Activated CD4-positive, alpha-beta T cell treated with anti-CD3 and anti-CD28 coated beads, Interleukin-2, amount 10 ng/mL, durations not matched to agents 7 days and 5 days (primary cell): ENCODE measurements at places on chromosomes 2 and 18.

DNA sequence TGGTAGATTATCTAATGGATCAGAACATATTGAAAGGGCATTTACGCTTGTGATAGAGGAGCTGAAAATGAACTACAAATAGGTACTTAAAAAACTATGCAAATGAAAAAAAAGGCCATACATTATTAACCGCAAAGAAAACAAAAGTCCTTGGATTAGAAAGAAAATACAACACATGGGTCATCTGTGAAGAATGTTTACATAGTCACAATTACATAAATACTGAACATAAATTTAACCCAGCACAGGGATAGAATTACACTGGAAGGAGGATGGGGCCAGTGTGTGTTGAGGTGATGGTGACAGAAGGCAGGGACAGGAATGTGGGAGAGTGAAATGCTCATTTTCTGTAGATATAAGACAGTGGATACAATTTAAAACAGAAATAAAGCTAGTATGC is 6.6 kb downstream of the NTSR2 start:
- no peak for DNase-seq

GRCh38 chr2:80324525-80324924 is 20.0 kb upstream of the LRRTM1 start:
- DNase-seq, result no peak

- DNase-seq, result no peak
These were observed 15.2 kb downstream of the G6PC2 start for GRCh38 chr2:168916331-168916675.

GRCh38 chr2:202237787-202238233 is 587 bp downstream of the SUMO1 start:
- DNase-seq, result no peak

DNA sequence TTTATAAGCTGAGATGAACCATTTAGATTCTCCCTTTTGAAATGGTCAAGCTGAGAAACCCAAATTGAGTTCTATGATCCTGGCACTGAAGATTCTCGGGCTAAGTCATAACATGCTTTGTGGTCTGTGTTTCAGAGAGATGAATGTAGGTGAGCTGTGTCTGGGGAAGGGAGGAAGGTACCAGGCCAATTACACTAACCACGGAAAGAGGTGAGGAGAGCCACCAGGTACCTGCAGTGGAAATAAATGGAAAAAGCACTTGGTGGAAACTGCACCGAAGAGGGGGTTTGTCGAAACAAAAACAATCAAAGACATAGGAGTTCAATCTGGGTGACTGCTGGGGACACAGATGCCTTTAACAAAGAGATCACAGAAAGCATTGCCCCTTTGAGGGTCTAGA is 963 bp upstream of the MRPL44 start:
- DNase-seq, result no peak

DNA sequence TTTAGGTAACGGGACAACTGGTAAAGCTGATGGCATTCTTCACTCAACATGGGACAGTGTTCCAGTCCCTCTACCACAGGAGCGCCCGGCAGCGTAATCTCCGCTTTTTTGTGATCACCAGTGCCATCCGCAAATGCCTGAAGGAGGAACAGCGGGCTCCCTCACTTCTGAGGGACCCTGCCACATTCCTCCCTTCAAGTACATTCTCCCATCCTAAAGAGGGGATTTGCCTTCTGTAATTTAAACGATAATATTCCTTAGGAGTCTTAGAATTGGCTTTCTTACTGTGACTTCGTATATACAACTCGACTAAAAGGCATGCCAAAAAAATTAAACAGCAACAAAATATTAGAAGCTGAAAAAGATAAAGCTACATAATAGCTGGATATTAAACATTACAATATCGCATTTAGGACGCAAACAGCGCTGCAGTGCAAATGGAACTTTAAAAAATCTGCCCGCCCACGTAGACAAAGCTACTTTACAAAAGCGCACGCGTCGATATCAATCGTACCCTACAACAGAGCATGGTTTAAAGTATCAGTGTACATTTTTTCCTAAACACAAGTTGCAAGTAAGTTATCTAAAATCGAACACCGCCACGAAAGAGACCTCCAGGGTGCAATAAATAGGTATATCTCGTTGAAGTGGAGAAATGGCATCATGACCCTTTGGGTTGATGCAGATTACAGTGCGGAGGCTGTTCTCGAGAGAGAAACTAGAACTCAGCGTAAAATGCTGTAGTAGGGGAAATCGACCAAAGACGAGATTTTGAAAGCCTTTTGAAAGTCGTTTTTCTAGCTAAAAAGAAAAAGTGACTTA is 2.3 kb upstream of the VSNL1 start:
- no peak for DNase-seq

DNA sequence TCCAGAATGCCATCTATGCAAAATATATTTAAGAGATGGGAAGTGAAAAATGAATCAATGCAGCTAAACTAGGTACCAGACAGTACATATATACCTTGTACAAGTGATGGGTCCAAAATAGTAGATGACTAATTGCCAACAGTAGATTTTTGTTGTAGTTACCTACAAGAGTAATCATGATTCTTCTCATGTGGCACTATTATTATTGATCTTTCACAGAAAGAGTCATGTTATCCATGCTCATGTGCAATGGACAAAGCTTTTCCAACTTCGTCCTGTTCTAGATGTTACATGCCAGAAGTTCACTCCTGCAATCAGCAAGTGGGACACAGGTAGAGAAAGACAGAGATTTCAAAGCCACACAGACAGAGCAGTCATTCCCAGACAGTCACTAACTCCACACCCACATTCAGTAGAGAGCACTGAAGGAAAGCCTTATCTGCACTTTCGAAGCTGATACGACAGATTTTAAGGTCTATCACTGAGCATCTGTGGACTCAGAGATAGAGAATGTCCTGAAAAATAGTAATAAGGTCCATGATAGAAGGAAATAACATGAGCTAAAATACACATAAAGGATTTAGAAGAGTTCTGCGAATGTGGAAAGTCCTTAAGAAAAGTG is 101.6 kb upstream of the ITPRID2 start:
- no peak for DNase-seq

DNA sequence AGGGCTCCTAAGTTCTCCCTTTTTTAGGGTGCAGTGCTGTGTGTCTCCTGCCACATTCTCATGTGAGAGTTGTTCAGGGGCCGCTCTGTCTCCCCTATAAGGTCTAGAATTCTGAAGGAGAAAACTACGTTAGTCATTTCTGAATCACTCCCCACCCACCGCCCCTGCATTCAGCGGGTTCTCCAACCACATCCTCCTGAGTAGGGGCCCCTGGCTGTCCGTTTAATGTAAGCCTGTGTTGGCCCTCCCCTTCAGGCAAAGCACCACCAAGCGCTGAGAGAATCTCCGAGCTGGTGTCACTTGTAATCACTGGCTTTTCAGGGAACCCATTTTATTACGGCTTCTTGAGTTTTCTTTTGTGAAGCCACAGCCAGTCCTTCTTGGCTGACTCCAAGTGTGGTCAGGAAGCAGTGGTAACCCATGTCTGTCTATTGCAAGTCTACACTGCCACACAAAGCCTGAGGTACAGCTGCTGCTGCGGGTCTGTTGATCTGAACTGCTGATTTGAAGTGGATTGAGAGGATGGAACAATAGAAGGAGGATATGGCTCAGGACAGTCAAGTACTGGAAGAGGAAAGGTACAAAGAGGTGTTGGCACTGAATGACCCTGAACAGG is 16.9 kb downstream of the LCT start:
- DNase-seq, result peak; percentile 82

DNA sequence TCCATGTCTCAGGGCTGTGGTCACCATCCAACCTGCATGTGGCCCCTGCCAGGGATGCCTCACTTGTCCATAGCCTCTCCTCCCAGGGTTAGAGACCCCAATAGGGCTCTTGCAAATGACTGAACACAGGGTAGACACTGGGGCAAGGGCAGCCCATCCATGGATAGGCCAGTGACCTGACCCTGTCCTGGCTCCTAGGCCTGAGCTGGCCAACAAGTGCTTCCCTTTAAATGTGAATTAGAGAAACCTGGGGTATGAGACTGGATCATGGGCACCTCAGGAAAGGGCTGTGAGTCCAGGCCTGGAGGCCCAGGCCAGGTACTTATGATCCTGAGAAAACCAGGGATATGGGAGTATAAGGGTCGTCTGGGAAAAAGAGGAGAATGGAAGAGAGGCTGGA is 64.5 kb downstream of the COPS8 start:
- no peak for DNase-seq

- no peak for DNase-seq
These were observed 37.3 kb upstream of the B3GNT2 start for GRCh38 chr2:62158444-62159121.

- no peak for DNase-seq
These were observed 202.3 kb upstream of the TCF4 start for GRCh38 chr18:55790296-55790695.

- DNase-seq, result no peak
These were observed 191.1 kb upstream of the ALKAL2 start for GRCh38 chr2:479031-479430.

DNA sequence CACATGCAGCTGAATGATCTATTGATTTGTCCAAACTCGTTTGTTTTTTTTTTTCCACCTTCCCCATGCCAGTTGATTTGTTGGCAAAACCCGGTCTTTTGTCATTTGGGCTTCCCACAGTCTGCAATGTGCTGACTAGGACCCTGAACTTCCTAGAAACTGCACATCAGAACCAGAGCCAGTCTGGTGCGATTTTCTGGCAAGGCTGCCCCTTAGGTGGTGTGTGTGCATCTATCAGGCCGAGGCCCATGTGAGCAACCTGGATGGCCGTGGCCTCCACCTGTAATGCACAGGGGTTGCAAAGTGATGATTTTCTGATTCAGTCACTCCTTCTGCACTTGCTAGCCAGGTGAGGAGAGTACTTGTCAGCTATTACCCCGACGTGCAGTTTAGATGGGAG is 47.8 kb downstream of the NCK2 start:
- no peak for DNase-seq

GRCh38 chr2:224039080-224039769 is at the start of gene SERPINE2:
SERPINE2 (minus strand) TSS chr2:224039286; CDS start chr2:224001900, 37,386 bp downstream.
- DNase-seq, result peak; percentile 42

- DNase-seq, result peak; percentile 19
These were observed 61.3 kb downstream of the LONRF2 start for GRCh38 chr2:100260712-100261620.

DNA sequence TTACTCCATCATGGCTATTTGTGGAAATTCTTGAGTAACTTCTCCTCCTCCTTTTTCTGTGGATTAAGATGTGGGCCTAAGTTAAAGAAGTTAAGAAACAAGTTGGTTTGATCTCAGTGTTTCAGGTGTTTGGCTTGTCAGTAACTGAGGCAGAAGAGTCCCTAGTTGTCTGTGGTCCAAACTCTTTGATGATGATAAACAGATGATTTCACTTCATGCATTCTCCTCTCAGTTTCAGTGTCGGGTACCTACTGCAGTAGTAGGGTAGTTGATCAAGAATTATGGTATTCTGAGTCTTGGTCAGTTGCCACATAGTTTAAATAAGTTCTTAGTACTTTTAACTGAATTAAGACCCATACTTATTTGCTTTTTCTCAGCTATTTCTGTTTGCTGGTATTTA is 85.6 kb downstream of the NCOA1 start:
- DNase-seq, result no peak

- no peak for DNase-seq
These were observed 75.0 kb upstream of the SLC25A52 start for GRCh38 chr18:31835528-31836133.

GRCh38 chr2:233764761-233765160 is 4.7 kb downstream of the UGT1A1 start:
- DNase-seq, result no peak

DNA sequence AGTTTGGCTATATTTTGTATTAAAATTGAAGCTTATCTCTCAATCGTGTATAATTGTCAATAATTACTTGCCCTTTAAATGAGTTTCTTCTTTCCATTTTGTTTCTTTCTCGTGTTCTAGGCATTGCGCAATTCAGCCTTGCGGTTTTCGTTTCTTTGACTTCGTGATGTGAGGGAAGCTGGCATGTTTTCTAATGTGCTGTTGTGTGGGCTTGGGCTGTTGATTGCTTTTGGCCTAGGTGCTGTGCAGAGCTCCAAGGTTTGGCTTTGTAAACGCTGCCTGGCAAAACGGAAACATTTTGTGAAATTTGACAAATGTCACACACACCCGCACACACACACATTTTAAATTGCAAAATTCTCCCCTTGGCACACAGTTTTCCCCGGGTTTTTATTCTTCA is 242.6 kb upstream of the TCF4 start:
- no peak for DNase-seq

- DNase-seq, result no peak
These were observed 23.0 kb downstream of the CDC42EP3 start for GRCh38 chr2:37648331-37649011.

GRCh38 chr2:15819562-15820256 is 120.6 kb upstream of the MYCN start:
- DNase-seq, result no peak

DNA sequence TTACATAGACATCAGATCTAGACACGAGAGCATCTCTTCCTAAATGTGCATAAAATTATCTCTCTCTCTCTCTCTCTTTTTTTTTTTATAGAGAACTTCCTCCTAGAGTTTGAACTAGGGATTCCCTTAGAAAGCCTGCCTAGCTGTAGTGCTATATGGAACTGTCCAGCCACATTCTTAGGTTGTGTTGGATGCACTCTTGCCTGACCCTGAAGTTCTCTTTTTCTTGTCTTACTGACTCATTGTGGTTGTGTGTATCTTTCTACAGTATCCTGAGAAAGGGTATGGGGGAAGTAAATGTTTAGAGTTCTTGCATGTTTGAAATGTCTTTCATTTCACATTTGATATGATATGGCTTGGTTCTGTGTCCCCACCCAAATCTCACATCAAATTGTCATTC is 368.2 kb downstream of the CDH2 start:
- no peak for DNase-seq

DNA sequence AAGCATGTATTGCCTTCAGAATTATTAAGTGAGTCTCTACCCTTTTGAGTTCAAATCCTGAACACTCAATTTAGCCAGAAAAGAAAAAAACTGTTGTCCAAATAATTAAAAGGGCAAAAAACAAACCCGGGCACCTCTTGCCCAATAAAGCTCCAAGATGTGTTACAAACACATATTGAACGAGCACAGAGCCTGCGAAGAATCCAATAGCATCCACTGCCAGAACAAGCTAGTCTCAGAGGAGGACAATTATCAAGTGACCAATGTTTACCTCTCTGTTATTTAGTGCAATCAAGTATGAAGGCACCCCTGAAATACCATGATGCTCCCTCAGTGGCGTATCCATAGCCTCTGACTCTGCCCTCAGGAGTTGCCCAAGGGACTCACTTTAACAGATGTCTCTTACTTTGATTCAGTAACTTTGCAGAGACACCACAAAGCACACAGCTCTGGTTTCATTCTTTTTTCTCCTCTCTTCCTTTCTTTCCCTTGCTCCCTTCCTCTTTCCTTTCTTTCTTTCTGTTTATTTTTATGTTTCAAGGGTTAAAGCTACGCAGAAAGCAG is 93.5 kb upstream of the SPATS2L start:
- DNase-seq, result no peak

GRCh38 chr2:23784971-23785370 is 142.0 kb downstream of the ATAD2B start:
- DNase-seq, result no peak

GRCh38 chr2:38620282-38620977 is 17.7 kb upstream of the HNRNPLL start:
- DNase-seq, result no peak
